ENCODE measurements at places on chromosomes 3 and 15. TPM values are rescaled to one million over a fixed set of nuclear protein-coding genes. Genes with fewer than 3 reads are reported as not detected.

Gene PIK3CB
- total RNA-seq: 23.1 TPM

Gene FILIP1L
- total RNA-seq: 16.6 TPM

Gene PROS1
- total RNA-seq: 27.5 TPM

Gene CPNE9
- 0.23 TPM for total RNA-seq

Gene RFTN1
- total RNA-seq: 61.6 TPM

Gene CHRNA5
- total RNA-seq: 2.2 TPM

Gene CCR8
- not detected for total RNA-seq

Gene ABHD17C
- 21.8 TPM for total RNA-seq

Gene DNASE1L3
- 10.0 TPM for total RNA-seq

Gene SOX2
- total RNA-seq: 0.29 TPM

Gene OCA2
- total RNA-seq: 10.6 TPM

Gene ISLR2
- 2.2 TPM for total RNA-seq

Gene PRR20G
- not detected for total RNA-seq

Gene MYL3
- total RNA-seq: 23.5 TPM

Gene ATP8B4
- 16.1 TPM for total RNA-seq

Gene CFAP20DC
- 3.3 TPM for total RNA-seq

Gene MB21D2
- 16.9 TPM for total RNA-seq

Gene ERC2
- total RNA-seq: 3.0 TPM

Data from metanephros (tissue), 2 donors.